ENCODE measurements at places on chromosomes 6 and 20.

DNA sequence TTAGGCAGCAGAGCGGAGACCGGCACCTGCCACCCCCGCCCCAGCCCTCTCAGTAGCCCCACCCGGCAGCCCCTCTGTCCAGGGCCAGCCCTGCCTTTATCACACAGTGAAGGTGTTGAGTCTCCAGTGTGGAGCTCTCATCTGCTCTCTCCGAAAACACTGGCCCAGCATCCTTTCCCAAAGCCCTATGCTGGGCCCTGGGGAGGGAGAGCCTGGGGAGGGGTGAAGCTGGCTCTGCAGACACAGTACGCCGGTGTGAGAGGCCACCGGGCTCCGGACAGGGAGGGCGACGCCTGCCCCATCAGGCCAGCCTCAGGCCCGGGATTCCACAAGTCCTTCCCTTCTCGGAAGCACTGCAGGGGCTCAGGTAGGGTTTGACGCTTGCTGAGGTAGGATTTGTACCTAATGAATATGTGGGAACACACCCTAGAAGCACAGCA, 186.9 kb downstream of the ERMARD start:
- H3K4me1 ChIP-seq, result no peaks in the 10 kb centered on the region
- H3K27ac ChIP-seq, result no peak overlapping the region
- H3K36me3 ChIP-seq, result no peaks in the 10 kb centered on the region
- no peak for DNase-seq
- H3K4me3 ChIP-seq, result no peak overlapping the region

GRCh38 chr6:84691978-84692623, 72.3 kb downstream of the TBX18 start:
- H3K36me3 ChIP-seq, result no peaks in the 10 kb centered on the region
- H3K4me3 ChIP-seq, result no peak overlapping the region
- H3K27me3 ChIP-seq, result no peaks in the 10 kb centered on the region
- no peak overlapping the region for H3K27ac ChIP-seq
- no peaks in the 10 kb centered on the region for H3K4me1 ChIP-seq

DNA sequence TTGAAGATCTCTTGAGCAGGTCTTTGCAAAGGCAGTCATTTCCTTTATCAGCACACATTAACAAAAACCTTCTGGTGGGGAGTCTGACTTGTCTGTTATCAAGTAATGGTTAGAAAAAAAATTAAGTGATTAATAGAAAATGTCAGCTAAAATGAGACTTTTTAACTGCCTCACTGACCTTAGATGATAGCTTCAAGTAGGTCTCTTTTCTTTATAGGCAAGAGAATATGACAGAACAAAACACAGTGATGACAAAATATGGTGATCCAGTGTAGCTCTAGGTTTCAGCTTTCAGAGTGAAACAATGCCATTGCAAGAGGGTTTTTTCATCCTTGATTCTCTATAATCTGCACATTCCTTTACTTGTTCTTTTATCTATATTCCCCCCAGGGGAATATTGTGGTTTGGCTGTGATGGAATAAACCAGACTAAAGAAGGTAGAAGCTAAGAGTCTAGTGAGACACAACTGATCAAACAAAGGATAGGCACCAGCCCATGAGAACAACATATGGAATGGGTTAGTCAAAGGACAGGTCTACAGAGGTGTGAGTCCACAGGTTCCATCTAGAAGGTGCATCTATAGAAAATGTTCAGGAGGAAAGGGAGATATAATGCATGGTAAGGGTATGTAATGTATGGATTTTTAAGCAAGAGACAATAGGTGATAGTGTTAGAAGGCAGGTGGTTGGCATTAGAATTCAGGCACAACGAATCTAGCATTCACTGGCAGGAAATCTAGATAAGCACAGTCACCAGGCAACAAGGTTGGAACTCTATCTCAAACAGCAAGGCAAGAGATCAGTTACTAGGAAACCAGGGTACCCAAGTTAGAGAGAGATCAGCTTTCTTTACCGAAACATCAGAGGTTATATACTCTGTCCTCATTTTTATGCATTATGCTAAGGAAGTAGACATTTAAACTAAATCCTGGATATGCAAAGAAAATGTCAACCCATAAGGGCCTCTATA, 228.9 kb upstream of the SMLR1 start:
- DNase-seq, result no peak
- H3K36me3 ChIP-seq, result peaks cover 5% of the 10 kb centered on the region
- H3K27ac ChIP-seq, result no peak overlapping the region
- H3K4me1 ChIP-seq, result peaks cover 17% of the 10 kb centered on the region

DNA sequence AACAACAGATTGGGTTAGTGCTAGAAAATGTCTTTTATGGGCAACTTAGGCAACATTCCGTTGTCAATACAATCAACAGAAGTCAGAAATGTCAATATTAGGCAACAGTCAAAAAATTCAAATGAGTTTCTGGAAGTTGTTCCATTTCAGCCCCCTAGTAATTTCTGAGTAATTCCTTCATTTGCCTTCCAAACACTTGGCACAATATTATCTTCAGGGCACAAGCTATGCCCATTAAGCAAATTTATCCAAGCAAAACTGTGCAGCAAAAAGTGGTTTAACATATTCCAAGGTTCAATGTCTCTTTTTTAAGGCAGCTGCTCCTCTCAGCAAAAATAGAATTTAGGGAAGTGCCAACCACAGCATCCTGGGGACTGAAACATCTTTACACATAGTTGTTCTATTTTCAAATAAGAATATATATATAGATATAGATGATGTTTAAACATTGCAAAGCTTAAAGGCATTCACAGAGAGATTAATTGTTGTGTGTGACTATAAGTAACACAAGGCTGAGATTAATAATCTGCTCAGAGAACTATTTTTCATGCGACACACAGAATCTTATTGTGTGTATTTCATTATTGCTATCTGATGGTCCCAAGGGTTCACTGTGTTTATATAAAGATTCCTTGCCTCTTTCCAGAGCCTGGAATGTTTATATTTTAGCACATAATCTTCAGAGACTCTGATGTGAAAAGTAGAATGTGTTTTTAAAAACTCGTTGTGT, 75.2 kb upstream of the ADTRP start:
- no peak for DNase-seq
- H3K36me3 ChIP-seq, result no peaks in the 10 kb centered on the region
- H3K4me1 ChIP-seq, result no peaks in the 10 kb centered on the region
- no peaks in the 10 kb centered on the region for H3K27me3 ChIP-seq

DNA sequence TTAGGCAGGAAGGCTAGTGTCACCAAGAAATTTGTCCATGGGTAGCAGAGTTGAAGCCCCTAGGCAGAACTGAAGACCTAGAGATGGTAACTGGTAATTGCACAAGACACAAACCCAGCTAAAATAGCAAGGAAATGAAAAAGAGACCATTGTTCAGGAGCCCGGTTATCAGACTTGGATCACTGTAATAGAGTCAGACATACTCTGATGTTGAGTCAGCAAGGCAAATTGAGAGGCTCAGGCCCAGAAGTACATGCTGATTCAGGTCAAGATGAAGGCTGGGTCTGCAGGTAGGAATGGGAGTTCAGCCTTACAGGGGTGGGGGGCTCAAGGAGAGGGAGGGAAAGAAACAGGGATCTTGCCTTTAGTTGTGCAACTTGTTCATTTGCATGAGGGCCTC, 6.5 kb upstream of the TMEM242 start:
- H3K27me3 ChIP-seq, result peaks cover 35% of the 10 kb centered on the region
- no peaks in the 10 kb centered on the region for H3K36me3 ChIP-seq
- peaks cover 43% of the 10 kb centered on the region for H3K4me1 ChIP-seq

DNA sequence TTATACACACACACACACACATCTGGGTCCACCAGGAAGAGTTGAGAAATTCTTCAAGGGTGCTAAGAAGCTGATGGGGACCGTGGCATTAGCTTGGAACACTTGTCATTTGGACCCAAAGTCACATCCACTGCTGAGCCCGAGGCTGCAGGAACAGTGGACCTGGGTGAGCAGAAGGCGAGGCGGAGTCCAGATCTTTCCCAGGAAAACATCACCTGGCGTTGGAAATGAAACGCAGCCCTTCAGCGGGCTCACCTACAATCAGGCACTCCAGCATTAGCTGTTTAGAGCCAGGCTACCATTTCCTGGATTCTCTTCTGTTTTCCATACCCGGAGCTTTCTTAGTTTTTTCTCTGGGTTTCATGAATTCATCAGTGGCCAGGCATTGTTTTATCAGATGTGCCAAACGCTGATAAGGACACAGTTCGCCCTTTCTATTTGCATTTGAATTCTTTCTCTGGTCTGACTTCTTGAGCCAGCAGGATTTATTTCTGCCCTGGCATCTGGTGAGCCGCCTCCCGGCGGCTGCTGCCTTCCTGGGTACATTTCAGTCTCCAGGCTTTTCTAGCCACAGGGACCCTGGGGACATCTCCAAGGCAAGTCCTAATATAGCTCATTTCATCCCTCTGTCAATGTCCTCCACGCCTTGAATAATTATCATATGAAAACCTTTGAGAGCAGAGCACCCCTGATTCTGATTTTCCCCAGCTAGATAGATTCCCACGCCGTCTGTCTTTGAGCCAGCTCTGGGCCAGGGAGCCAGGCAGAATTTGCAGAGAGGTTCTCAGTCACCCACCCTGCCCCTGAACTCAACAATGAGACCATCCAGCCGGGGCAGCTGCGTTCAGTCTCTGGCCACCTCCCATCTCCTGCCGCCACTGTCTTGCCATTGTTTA, 170.9 kb downstream of the TTLL2 start:
- H3K4me3 ChIP-seq, result no peak overlapping the region
- no peaks in the 10 kb centered on the region for H3K36me3 ChIP-seq

GRCh38 chr6:95109212-95109611, 468.1 kb upstream of the MANEA start:
- no peaks in the 10 kb centered on the region for H3K36me3 ChIP-seq
- no peak overlapping the region for H3K4me3 ChIP-seq
- no peaks in the 10 kb centered on the region for H3K27me3 ChIP-seq
- no peak for DNase-seq
- no peaks in the 10 kb centered on the region for H3K4me1 ChIP-seq

DNA sequence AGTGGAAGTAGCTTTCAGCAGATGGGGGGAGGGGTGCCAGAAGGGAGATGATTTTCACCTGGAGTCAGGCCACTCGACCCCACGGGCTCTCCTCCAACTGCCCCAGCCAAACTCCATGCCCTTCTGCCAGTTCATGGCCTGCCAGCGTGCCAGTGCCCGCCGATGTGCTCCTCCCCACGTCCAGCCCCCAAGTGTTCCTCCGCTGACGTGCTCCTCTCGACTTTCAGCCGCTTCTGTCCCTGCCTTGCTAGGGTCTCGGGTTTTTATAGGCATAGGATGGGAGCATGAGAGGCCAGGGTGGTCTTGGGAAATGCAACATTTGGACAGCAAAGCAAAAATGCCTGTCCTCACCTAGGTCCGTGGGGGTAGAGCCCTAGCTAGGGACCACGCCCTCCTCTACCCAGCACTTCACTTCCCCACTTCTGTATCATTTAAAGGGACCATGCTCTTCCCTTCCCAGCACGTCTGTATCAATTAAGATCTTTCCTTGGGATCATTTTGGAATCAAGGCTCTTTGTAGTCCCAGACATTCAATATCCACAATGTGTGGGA, 54.4 kb downstream of the PRND start:
- peaks cover 3% of the 10 kb centered on the region for H3K4me1 ChIP-seq
- H3K36me3 ChIP-seq, result peaks cover 19% of the 10 kb centered on the region
- no peak overlapping the region for H3K4me3 ChIP-seq
- no peaks in the 10 kb centered on the region for H3K27me3 ChIP-seq
- H3K27ac ChIP-seq, result no peak overlapping the region

DNA sequence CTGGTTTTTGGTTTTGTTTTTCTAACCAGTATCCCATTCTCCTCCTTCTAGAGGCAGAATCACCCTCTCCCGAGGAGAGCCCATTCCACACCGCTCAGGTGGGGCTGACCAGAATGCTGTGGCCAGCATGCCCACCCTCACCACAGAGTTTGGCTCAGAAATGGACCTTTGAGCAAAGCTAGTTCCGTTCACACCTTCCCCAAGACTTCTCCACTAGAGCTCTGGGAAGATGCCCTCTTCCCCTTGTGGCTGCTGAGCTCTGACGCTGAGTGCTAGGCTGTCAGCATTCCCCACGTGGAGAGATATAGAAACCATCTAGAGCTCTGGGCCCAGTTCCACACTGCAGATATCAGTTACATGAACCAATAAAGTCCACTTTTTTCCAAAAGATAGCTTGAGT, 7.9 kb downstream of the GPLD1 start:
- H3K27ac ChIP-seq, result no peak overlapping the region
- peaks cover 7% of the 10 kb centered on the region for H3K4me1 ChIP-seq
- no peaks in the 10 kb centered on the region for H3K36me3 ChIP-seq
- H3K27me3 ChIP-seq, result no peaks in the 10 kb centered on the region
- DNase-seq, result no peak
- H3K4me3 ChIP-seq, result no peak overlapping the region

DNA sequence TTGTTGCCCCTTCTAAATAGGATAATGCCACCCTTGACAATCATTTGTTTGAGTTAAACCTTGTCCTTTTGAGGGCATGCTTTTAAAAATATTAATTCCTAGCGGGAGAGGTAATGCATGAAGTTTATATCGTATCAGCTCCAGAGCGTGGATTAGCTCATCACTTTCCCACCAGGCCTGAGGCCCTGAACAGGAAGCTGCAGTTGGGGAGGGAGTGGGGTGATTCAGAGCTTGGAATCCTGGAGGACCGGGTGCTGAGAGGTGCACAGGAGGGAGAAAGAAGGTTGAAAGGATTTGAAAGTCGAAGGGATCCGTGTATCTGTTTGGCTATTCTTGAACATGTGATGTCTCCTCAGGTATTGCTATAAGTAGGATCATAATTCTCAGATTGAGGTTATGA, 25.0 kb downstream of the ZDHHC14 start:
- no peak overlapping the region for H3K4me3 ChIP-seq
- H3K27me3 ChIP-seq, result no peaks in the 10 kb centered on the region
- H3K27ac ChIP-seq, result no peak overlapping the region
- H3K4me1 ChIP-seq, result no peaks in the 10 kb centered on the region
- no peak for DNase-seq

DNA sequence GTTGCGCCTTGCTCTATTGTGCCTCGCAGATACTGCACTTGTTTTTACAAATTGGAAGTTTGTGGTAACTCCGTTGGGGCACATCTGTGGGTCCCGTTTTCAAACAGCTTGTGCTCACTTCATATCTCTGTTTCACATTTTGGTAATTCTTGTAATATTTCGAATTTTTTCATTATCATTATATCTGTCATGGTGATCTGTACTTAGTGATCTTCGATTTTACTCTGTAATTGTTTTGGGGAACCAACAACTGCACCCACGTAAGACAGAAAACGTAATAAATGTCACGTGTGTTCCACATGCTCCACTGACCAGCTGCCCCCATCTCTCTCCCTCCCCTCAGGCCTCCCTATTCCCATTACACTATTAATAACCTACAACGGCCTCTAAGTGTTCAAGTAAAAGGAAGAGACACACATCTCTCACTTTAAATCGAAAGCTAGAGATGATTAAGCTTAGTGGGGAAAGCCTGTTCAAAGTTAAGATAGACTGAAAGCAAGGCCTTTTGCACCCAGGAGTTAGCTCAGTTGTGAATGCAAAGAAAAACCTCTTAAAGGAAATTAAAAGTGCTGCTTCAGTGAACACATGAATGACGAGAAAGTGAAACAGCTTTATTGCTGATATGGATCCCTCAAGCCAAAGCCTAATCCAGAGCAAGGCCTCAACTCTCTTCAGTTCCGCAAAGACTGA, 26.9 kb downstream of the TTLL2 start:
- peaks cover 29% of the 10 kb centered on the region for H3K4me1 ChIP-seq
- peak overlapping the region; percentile 88 for H3K27ac ChIP-seq
- peaks cover 4% of the 10 kb centered on the region for H3K36me3 ChIP-seq
